ENCODE measurements at places on chromosomes 7 and 10.

GRCh38 chr10:16545116-16545736 lies 23.5 kb upstream of the C1QL3 start:
- peak; percentile 47 for DNase-seq

DNA sequence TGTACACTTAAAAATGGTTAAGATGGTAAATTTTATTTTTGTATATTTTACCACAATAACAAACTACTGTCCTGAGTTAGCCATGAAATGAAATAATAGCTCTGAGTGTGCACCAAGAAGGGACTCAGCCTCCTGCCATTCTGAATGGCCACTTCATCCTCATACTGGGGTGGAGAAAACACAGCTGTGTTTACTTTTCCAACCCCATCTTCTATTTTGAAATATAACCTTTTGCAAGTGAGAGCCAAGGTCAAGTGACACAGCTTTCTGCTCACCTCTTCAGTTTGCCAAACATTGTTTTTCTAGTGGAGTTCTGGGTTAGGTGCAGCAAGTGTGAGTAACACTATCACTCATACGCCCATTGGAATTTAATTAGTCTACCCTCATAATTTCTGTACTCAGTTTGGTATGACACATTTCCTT lies 107.4 kb upstream of the GLCCI1 start:
- DNase-seq, result peak; percentile 92

GRCh38 chr10:66819691-66820090 lies 106.1 kb upstream of the LRRTM3 start:
- no peak for DNase-seq

DNA sequence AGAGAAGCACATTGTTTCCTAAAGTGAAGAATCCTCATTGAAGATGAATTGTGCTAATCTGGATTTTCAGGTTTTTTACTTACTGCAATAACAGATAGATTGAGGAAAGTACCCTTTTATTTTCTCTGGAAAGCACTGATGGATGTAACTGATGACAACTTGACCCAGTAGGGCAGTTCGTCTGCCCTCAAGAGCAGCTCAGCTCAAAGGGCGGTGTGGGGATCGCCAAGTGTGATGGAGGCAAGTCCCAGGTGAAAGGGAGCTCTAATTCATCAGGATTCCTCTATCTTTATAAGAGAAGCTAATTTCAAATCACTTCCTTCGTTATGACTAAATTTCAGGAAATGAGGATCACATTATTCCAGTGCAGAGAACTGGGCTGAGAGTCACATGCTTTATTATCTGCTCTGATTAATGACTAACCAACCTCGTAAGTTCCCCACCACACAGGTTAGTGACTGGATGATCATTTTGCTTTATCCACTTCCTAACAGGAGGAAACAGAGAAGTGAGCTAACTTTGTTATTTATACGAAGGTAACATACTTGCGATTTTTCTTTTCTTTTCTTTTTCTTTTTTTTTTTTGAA lies 98.8 kb downstream of the PFKFB3 start:
- peak; percentile 26 for DNase-seq

DNA sequence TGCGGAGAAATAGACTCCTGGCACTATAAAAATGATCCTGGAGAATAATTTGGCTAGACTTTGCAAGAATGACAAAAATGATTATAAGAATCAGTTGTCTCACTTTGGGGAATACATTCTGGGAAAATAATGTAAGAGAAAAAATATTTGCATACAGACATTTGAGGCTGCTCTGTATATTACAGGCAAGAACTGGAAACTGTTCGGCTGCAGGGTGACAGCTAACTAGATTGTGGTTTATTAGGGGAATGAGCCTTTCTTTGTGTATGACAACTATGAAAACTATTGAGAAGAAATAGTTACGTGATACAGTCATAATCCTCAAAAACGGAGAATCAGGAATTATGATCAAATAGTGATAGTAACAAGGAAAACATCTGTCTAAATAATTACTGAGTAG lies 8.6 kb downstream of the TRIM56 start:
- DNase-seq, result peak; percentile 60

DNA sequence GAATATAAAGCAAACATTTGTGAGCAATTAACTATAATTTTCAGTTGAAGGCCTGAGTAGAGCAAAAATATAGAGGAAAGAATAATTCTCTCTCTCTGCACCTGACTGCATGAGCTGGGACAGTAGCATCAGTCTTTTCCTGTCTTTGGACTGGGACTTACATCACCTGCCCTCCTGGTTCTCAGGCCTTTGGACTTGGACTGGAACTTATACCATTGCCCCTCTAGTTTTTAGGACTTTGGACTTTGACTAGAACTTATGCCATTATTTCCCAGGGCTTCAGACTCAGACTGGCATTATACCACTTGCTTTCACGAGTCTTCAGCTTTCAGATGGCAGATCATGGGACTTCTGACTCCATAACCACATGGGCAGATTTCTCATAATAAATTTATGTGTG lies 81.0 kb upstream of the SLC25A13 start:
- no peak for DNase-seq

- DNase-seq, result no peak
Measured at GRCh38 chr10:73433538-73433867, at the start of gene MSS51. Gene MSS51 (minus strand): TSS chr10:73433561. CDS start chr10:73428284, 5,277 bp downstream.

DNA sequence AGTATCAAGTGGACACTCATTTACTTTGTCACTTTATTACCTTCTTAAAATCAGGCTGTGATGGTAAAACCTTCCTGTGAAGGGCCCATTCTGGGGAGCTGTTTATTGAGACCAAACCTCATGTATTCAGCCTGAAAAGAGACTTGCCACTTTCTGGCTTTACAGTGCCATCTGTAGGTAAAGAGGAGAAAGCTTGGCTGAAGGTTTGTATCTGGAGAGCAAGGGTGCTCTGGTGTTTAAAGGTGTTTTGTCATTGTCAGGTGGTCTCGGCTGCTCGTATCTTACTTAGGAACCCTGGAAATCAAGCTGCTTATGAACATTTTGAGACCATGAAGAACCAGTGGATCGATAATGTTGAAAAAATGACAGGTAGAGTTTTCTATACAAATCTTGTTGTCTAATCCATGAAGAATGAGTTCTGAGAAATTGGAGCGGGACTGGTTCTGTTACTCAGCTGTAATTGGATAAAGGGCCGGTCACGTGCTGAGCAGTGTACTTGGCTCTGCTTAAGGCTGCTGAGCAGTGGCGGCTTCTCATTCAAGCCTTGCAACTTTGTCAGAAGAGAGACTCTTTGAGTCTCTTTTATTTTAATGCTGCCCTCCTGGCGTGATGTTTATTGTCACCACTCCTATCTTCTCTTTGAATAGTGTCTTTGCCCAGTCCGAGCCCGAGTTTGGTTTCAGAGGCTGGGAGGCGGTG lies 46.9 kb downstream of the AP3M1 start:
- DNase-seq, result peak; percentile 15

DNA sequence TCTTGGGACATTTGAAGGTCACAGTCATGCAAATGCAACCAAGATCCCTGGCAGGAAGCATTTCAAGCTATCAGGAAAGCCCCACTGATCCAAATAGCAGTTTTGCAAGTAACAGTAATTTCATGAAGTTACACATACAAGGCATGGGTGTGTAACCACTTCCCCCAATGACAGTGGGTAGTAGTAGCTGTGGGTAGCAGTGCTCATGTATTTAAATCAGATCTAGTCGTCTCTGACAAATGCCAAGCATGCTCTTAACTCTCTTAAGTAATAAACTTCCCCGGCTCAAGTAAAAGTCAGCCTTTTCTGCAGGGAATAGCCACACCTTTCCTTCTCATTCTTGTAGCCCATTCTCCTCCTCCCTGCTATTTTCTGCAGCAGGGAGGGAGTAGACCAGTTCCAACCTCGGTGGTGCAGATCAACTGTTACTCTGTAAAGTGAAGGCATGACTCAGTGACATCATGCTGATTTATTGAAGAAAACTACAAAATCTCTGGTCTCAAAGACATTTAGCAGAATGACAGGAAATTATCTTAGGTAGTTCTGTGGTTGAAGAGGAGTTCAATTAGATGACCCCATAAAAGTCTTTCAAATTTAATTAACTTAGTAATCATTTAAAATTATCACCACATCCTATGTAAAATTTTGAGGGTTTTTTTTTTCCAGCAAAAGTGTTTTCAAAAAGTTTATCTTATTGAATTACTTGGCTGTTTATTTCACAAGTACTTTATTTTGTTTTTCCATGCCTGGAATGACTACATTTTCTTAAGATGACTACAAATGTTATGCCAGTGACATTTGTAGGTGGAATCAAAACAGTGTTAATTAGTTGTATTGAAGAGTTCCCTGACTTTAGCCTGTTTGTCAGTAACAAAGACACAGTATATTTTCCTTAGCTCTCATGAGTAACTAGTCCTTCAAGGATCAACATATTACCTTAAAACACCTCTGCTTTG lies 568.3 kb downstream of the INHBA start:
- DNase-seq, result peak; percentile 45

GRCh38 chr10:89490596-89491335 lies 44.6 kb downstream of the SLC16A12 start:
- DNase-seq, result no peak

DNA sequence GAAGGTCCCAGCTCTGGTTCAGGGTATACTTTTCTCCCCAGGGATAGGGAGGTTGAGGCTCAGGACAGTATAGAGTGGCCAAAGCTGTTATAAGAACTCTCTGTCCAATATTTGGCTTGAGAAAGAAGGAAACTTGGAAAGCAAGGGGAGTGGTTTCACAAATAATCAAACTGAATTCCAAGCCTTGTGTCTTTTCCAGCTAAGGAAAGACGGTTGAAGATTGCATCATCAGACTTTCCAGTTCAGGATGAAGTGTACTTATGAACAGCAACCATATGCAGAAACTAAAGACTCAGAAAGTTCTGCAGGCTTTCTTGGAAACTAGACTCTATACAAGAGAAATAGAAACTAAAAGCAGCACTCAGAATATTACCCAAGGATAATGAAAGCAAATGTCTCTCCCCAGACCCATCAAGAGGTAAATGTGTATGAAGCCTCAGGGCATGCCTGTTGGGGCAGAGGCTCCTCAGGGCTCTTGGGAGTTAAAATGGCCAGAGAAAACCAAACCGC lies 46.4 kb downstream of the RAMP3 start:
- DNase-seq, result peak; percentile 30

DNA sequence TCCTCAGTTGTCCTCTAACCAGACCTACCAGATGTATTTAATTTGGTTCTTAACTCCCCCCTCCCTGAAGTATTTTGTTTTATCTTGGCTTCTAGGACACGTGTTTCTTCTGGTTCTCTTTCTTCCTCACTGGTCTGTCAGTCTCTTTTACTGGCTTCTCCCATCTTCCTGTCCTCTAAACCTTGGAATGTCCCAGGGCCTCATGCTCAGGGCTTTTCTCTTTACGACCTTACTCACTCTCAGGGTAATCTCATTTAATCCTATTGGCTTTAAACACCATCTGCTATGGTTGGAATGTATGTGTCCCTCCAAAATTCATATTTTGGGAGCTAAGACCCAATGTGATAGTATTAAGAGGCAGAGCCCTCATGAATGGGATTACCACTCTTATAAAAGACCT lies 418.2 kb upstream of the PODXL start:
- no peak for DNase-seq

GRCh38 chr7:282621-283020 lies 7.3 kb upstream of the FOXL3 start:
- no peak for DNase-seq

DNA sequence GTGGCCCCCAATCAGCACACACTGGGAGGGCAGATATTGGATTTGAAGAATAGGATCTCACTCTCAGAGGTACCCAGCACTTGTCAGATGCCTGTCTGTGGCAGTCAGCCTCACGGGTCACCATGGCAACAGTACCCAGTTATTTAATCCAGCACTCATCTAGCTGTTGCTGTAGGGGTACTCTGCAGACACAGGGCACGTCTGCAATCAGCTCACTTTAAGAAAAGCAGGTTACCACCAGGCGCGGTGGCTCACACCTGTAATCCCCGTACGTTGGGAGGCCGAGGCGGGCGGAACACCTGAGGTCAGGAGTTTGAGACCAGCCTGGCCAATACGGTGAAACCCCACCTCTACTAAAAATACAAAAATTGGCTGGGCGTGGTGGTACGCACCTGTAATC lies 11.9 kb downstream of the SFXN4 start:
- no peak for DNase-seq

GRCh38 chr10:42975558-42976340 lies 101.1 kb upstream of the RET start:
- no peak for DNase-seq

DNA sequence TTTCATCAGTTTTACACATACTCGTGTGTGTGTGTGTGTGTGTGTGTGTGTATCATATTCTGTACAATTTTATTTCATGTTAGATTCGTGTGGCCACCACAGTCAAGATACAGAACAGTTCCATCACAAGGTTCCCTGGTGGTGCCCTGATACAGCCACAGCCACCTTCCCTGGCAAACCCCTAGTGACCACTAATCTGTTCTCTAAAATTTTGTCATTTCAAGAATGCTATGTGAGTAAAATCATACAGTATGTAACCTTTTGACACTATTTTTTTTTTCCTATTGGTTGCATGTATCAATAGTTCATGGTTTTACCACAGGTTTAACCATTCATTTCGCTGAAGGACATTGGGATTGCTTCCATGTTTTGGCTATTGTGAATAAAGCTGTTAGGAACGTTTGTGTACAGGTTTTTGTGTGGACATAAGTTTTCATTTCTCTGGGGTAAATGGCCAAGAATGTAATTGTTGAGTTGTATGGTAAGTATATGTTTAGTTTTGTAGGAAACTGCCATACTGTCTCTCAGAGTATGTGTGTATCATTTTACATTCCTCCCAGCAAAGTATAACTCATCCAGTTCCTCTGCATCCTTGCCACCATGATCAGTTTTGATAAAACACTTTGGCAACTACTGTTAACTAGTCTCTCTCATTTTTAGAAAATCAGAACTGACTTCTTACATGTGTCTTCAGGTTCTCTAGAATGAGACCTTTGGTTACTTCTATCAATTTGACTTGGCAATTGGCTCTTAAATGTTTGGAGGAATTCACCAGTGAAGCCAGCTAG lies 20.6 kb downstream of the KLHDC10 start:
- DNase-seq, result no peak

- DNase-seq, result no peak
Measured at GRCh38 chr7:30688718-30689221, 6.5 kb upstream of the CRHR2 start.

- DNase-seq, result no peak
Measured at GRCh38 chr7:136353287-136353686, 376.1 kb upstream of the MTPN start.

- no peak for DNase-seq
Measured at GRCh38 chr7:39005036-39005435, 27.3 kb downstream of the POU6F2 start.

GRCh38 chr10:66773472-66773817 lies 152.4 kb upstream of the LRRTM3 start:
- DNase-seq, result no peak

Data from epithelial cell of esophagus (primary cell).